Activated naive CD4-positive, alpha-beta T cell (primary cell): ENCODE measurements at places on chromosomes 2 and 18.

DNA sequence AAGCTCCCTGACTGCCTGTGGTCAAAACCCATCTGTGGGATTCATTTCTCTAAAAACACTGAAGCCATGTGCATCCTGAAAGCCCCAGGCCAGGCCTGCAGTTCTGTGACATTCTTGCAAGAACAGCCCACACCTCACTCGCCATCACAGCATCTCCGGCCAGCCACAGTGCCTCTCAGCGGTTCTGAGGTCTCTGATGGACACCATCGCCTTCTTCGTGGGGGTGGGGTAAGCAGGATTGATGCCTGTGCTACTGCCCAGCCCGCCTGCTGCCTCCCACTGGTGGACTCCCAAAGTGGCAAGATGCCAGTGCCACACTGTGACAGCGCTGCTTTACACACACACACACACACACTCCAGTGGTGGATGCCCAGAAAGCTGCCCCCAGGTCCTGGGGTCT, 5.2 kb upstream of the PRLH start:
- no peak for DNase-seq

- DNase-seq = no peak
These were observed 27.1 kb upstream of the ZC3H15 start for GRCh38 chr2:186459009-186459408.

- DNase-seq = no peak
These were observed 24.9 kb downstream of the CLK1 start for GRCh38 chr2:200839513-200839912.

GRCh38 chr2:85718885-85719492, 24.8 kb downstream of the GNLY start:
- no peak for DNase-seq

- DNase-seq = no peak
These were observed 2.0 kb upstream of the BOLA3 start for GRCh38 chr2:74149570-74150319.
